Spleen (tissue), 13 donors: ENCODE measurements at places on chromosomes 1 and 21. TPM values are rescaled to one million over a fixed set of nuclear protein-coding genes. Genes with fewer than 3 reads are reported as not detected.

GRCh38 chr1:208222376-208223126 is 21.6 kb downstream of the PLXNA2 start:
- H3K27me3 ChIP-seq: no peaks in the 10 kb centered on the region
- H3K27ac ChIP-seq: no peak overlapping the region
- no peaks in the 10 kb centered on the region for H3K36me3 ChIP-seq
- DNase-seq: no peak
- no peak overlapping the region for H3K4me3 ChIP-seq

The ZNF669 gene
- total RNA-seq: 11.4 TPM

The CD53 gene
- total RNA-seq: 505 TPM

- no peaks in the 10 kb centered on the region for H3K4me1 ChIP-seq
- no peak overlapping the region for H3K27ac ChIP-seq
- no peaks in the 10 kb centered on the region for H3K36me3 ChIP-seq
- DNase-seq: no peak
- H3K27me3 ChIP-seq: no peaks in the 10 kb centered on the region
- H3K4me3 ChIP-seq: no peak overlapping the region
Observed at GRCh38 chr1:47976267-47976666, 20.9 kb downstream of the TRABD2B start.

DNA sequence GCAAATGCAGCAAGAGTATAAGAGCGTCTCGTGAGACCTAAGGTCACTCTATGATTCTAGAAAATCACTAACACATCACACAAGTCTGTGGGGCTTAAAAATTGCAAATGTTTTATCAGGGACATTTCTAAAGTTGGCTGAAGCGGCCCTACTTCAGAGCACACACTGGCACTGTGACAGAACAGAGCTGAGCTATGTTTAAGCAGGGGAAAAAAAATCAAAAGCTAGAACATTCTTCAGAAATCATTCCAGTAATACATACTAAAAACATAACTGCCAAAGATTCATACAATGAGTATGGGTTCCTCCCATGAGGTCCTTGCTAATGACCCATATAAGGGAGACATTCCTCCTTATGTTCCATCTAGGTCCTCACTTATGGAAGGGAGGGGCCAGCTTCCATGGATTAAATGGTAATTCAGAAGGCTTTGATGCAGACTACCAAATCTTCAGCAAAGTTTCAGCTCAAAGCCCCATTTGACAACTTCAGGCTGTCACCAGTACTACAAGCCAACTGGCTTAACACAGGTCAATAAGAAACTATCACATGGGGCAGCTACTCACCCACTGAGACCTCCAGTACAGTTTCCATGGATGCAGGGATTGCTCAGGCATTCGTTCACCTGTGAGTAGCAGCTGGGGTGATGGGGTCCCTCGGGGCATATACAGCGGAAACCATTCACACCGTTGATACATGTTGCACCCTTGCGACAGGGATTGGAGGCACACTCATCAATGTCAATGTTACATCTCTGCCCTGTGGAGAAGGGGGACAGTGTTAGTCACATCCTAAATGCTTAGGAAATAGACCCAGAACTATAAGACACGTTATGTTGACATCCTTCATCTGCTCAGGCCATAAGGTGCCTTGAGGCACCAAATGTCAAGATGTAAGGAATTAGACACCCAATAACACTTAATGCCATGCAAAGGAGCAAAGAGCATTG is 58.4 kb upstream of the ADAM30 start:
- DNase-seq: no peak
- no peak overlapping the region for H3K4me3 ChIP-seq
- H3K4me1 ChIP-seq: no peaks in the 10 kb centered on the region
- H3K36me3 ChIP-seq: peaks cover 100% of the 10 kb centered on the region

- no peak overlapping the region for H3K27ac ChIP-seq
- H3K27me3 ChIP-seq: no peaks in the 10 kb centered on the region
- no peaks in the 10 kb centered on the region for H3K36me3 ChIP-seq
- H3K4me1 ChIP-seq: no peaks in the 10 kb centered on the region
Observed at GRCh38 chr1:101739826-101740330, 256.8 kb downstream of the OLFM3 start.

DNA sequence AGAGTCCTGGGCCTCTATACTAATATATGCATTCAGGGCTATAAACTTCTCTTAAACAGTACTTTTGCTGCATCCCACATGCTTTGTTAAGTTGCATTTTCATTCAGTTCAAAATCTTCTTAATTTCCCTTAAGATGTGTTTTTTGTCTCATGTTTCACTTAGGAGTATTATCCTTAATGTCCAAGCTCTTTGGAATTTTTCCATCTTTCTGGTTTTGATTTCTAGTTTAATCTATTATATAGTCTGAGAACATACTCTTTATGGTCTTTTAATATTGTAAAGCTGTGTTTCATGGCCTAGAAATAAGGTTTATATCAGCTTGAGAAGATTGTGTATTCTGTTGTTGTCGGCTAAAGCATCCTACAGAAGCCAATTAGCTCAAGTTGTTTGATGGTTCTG is 1041.8 kb downstream of the PLA2G4A start:
- no peak overlapping the region for H3K4me3 ChIP-seq
- no peaks in the 10 kb centered on the region for H3K27me3 ChIP-seq
- H3K4me1 ChIP-seq: no peaks in the 10 kb centered on the region
- no peak for DNase-seq
- no peak overlapping the region for H3K27ac ChIP-seq
- H3K36me3 ChIP-seq: no peaks in the 10 kb centered on the region

DNA sequence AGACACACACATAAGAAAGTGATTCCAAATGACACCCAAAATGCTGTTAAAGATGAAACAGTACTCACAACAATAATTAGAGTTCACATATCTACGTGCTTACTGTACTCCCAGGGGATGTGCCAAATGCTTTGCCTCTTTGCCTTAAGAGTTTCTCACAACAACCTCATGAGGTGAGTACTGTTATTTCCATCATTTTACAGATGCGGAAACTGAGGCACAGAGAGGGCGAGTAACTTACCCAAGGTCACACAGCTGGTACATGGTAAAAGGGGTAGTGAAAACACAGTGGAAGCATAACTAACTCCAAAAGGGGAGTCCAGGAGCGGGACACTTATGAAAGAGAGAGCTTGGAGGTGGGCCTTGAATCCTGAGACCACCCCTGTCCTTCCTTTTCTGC is 171.8 kb downstream of the ACTL8 start:
- no peak for DNase-seq
- H3K4me1 ChIP-seq: no peaks in the 10 kb centered on the region
- H3K27me3 ChIP-seq: peaks cover 94% of the 10 kb centered on the region
- no peaks in the 10 kb centered on the region for H3K36me3 ChIP-seq
- no peak overlapping the region for H3K4me3 ChIP-seq

DNA sequence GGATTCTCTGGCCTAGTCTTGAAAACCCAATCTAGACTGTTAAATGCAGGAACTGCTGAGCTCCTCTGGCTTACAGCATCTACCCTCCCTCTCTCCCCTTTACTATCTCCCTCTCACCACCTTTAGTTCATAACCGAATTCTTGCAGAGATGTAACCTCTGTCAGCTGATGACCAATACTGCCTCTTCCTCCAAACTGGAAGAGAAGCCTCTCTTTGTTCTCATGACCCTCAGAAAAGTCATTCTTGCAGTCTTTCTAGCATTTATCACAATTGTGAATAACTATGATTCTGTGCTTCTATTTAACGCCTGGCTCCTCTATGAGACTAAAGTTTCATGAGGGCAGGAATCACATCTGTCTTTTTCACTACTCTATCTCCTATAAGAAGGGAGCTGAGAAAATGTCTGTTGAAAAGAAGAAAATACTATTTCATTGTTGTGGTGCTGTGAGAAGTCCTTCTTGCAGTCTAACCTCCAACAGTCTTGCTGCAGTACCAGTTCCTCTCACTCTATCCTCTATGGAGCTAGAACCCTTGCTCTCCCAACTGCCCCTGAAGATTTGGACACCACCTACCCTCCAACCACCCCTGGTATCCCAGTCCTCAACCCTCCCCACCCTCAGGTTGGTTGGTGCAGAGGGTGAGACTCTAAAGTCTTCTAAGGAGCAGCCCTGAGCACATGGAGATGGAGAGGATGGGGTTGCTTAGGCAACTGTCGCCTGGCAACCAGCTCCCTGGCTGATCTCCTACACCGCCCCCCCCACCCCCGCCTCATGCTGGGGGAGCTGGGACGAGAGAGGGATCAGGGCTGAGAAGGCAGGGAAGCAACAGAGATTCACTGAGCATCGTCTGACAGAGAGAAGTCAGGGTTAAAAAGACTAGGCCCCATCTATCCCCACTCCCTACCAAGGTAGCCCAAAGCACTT is 13.9 kb downstream of the MEF2D start:
- no peaks in the 10 kb centered on the region for H3K27me3 ChIP-seq
- peaks cover 29% of the 10 kb centered on the region for H3K36me3 ChIP-seq
- H3K4me3 ChIP-seq: no peak overlapping the region
- no peak overlapping the region for H3K27ac ChIP-seq
- peaks cover 51% of the 10 kb centered on the region for H3K4me1 ChIP-seq

The XCL2 gene
- total RNA-seq: 12.2 TPM

GRCh38 chr21:26920055-26920454 is 46.8 kb downstream of the ADAMTS5 start:
- no peaks in the 10 kb centered on the region for H3K4me1 ChIP-seq
- DNase-seq: no peak
- no peak overlapping the region for H3K27ac ChIP-seq
- no peaks in the 10 kb centered on the region for H3K27me3 ChIP-seq

GRCh38 chr1:215603319-215603718 is 36.2 kb downstream of the KCTD3 start:
- no peaks in the 10 kb centered on the region for H3K4me1 ChIP-seq
- peaks cover 15% of the 10 kb centered on the region for H3K36me3 ChIP-seq
- H3K4me3 ChIP-seq: no peak overlapping the region
- DNase-seq: no peak

- DNase-seq: no peak
- H3K4me1 ChIP-seq: no peaks in the 10 kb centered on the region
- H3K36me3 ChIP-seq: no peaks in the 10 kb centered on the region
- H3K27me3 ChIP-seq: no peaks in the 10 kb centered on the region
Observed at GRCh38 chr1:176857632-176858031, 306.9 kb downstream of the ASTN1 start.

DNA sequence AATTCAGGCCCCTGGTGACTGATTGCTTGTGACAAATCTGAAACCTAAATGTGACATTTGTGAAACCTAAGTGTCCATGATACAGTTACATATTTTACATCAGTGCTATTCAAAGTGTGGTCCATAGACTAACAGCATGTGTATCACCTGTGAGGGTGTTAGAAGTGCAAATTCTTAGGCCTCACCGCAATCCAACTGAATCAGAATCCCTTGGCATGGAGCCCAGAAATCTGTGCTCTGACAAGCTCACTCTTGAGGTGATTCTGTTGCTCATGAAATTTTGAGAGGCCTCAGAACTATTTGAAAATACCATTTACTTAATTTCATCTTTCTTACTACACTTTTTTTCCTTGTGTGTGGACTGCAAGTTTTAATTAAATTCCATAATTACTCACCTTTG is 587.9 kb downstream of the ADGRL2 start:
- H3K4me3 ChIP-seq: no peak overlapping the region
- no peaks in the 10 kb centered on the region for H3K36me3 ChIP-seq
- H3K27ac ChIP-seq: no peak overlapping the region
- DNase-seq: no peak
- H3K4me1 ChIP-seq: no peaks in the 10 kb centered on the region
- H3K27me3 ChIP-seq: no peaks in the 10 kb centered on the region

- H3K27me3 ChIP-seq: no peaks in the 10 kb centered on the region
- no peak overlapping the region for H3K4me3 ChIP-seq
- no peaks in the 10 kb centered on the region for H3K36me3 ChIP-seq
- DNase-seq: no peak
Observed at GRCh38 chr1:218775501-218776021, 398.1 kb upstream of the LYPLAL1 start.

The SMG5 gene
- 74.7 TPM for total RNA-seq

The PARK7 gene
- 93.5 TPM for total RNA-seq

- no peak for DNase-seq
- no peaks in the 10 kb centered on the region for H3K36me3 ChIP-seq
- peaks cover 6% of the 10 kb centered on the region for H3K4me1 ChIP-seq
- no peak overlapping the region for H3K4me3 ChIP-seq
- no peak overlapping the region for H3K27ac ChIP-seq
Observed at GRCh38 chr1:43779805-43780403, 72.6 kb downstream of the ST3GAL3 start.

The TNN gene
- 1.3 TPM for total RNA-seq

DNA sequence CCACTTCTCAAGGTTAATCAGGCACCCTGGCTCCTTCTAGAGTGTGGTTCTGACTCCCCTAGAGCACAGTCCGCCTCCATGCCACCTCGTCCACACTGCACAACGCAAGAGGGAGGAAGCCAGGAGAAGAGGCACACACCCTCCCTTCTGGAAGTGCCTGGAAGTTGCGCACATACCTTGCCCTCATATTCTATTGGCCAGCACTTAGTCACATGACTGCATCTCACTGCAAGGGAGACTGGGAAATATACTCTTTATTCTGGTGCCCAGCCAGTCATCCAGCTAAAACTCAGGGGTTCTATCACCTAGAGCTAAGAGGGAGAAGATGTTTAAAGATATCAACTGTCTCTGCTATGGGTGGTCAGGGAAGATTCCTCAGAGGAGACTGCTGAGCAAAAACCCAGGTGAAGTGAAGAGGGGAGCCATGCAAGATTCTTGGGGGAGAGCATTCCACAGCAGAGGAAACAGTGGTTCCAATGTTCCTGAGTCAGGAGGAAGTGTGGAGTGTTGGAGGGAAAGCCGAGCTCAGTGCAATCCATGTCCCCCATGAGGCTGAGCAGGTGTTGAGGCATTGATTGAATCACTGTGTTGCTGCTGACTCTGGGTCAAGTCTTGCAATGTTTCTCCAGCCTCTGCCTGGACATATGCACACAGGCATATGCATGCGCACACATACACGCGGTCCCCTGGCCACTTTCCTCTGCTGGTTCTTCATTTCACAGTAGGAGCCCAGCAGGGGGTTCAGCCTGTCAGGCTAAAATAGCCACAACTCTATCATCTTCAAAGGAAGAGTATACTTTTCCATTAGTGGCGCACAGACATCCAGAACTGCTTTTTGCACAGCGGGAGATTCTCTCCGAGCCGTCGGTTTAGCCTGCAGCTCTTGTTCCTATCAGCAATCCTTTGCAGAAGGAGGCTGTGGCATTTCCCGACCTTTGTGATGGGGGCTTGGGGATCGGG is 22.3 kb upstream of the KLHDC7A start:
- peak; percentile 41 for DNase-seq
- H3K4me3 ChIP-seq: no peak overlapping the region
- no peaks in the 10 kb centered on the region for H3K36me3 ChIP-seq
- H3K4me1 ChIP-seq: no peaks in the 10 kb centered on the region
- H3K27ac ChIP-seq: no peak overlapping the region
- H3K27me3 ChIP-seq: no peaks in the 10 kb centered on the region

- no peak overlapping the region for H3K27ac ChIP-seq
- peaks cover 22% of the 10 kb centered on the region for H3K27me3 ChIP-seq
- H3K4me1 ChIP-seq: no peaks in the 10 kb centered on the region
- DNase-seq: peak; percentile 47
- no peaks in the 10 kb centered on the region for H3K36me3 ChIP-seq
- no peak overlapping the region for H3K4me3 ChIP-seq
Observed at GRCh38 chr1:29852248-29852647, 615.9 kb downstream of the PTPRU start.

The HP1BP3 gene
- 199 TPM for total RNA-seq

GRCh38 chr1:55775007-55775406 is 559.8 kb upstream of the USP24 start:
- no peak for DNase-seq
- H3K27ac ChIP-seq: no peak overlapping the region
- H3K4me3 ChIP-seq: no peak overlapping the region
- H3K36me3 ChIP-seq: no peaks in the 10 kb centered on the region
